ENCODE measurements at places on chromosomes 13 and 19. TPM values are rescaled to one million over a fixed set of nuclear protein-coding genes. Genes with fewer than 3 reads are reported as not detected.

GRCh38 chr13:114118511-114119123 lies 13.8 kb downstream of the RASA3 start:
- peak; percentile 1 for DNase-seq

GRCh38 chr13:99014522-99014921 lies 36.7 kb upstream of the DOCK9 start:
- DNase-seq: no peak

- no peak for DNase-seq
Measured at GRCh38 chr13:102869948-102870676, 24.3 kb downstream of the ERCC5 start.

DNA sequence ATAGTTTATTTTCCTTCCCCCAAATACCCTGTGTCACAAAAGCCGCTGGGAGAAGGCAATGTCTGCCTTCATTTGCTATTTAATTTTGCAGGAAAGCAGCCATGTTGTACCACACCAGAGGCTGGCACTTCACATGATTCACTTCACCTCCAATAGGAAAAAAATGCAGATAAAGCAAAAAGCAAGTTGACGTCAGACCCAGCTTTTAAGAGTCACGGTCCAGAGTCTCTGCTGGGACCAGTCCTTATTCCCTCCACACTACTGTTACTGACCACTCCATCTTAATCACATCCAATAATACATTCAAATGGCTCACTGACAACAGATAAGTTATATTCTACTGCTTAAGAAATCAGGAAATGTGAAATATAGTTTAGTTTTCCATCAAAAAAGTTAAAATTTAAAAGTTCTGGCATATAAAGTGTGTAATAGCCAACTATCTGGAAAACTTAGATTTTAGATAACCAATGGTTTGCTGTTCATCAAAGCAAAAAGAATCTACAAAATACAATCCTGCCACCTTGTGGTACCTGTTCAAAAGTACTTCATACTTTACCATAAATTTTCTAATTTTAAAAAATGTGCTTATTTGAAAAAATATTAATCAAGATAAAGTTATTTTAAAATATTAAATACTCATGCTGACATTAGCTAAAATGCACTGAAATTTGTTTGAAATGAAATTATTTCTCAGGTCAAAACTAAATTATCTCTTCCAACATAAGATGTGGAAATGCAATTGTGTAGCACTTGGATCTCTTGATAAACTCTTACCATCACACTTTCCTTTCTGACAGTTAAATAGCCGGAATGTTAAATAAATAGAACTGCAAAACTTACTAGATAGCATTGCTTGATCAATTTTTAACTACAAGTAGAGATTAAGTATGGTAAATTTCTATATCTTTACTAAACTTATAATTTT lies 97.3 kb downstream of the SERP2 start:
- no peak for DNase-seq

DNA sequence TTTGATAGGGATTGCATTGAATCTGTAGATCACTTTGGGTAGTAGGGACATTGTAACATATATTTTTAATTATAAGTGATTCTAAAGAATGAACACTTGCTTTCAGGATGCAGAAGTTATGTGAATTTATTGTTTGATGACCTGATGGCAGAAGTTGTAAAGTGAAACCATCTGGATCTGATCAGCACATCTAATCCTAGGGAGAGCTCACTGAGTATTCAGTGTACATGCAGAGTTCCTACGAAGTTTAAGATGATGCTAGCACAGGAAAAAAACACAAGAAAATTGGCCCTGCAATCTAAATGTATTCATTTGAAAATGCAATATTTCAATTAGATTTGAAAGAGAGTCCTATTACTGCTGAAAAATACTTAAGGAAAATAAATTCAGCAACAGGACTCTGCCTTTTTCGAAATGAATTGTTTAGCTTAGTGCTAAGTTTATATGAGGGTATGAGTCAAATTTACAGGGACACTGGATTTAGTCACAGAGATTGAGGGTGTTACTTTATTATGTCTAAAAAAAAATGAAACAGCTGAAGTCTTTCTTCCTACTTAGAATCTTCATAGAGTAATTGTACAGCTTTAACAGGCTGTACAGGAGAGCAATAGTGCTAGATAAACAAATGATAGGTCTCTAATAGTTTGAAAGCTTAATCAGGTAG lies 385.7 kb downstream of the DCT start:
- DNase-seq: no peak

DNA sequence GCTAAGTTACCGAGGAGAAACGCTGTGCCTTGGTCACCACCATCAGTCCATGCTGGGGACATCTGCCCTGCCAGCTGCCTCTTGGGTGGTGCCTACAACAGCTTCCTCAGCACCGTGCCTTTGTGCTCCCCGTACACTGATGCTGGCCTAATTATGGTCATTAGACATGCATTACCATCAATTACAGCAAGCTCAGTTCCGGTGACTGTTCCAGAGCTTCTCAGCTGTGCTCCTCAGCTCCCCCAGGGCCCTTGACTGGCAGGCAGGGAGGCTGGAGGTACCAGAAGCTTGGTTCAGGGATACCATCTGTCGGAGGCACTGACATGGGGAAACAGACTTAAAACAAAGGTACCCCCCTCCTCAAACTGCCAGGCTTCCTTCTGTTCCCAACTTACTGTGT lies 40.2 kb downstream of the CILP2 start:
- DNase-seq: no peak

DNA sequence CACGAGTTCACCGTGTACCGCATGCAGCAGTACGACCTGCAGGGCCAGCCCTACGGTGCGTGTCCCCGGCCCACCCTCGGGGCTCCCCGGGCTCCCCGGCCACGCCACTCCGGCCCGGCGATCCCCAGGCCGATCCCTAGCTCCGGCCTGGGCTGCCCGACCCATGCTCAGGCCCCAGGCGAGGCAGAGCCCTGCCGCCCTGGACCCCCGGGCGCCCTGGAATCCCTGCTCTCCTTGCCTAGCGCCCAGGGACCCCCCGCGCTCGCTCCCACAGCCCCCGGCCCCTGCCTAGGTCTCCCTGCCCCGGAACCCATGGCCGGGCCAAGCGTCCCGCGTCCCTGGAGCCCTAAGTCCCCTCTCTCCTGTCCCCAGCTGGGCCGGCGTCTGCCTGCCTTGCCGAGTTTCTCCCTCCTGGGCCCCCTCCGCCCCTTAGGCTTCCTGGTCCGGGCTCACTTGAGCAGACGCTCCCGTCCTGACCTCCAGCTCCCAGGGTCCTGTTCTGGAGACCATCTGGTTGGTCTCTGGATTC lies 494 bp downstream of the NCLN start:
- no peak for DNase-seq

DNA sequence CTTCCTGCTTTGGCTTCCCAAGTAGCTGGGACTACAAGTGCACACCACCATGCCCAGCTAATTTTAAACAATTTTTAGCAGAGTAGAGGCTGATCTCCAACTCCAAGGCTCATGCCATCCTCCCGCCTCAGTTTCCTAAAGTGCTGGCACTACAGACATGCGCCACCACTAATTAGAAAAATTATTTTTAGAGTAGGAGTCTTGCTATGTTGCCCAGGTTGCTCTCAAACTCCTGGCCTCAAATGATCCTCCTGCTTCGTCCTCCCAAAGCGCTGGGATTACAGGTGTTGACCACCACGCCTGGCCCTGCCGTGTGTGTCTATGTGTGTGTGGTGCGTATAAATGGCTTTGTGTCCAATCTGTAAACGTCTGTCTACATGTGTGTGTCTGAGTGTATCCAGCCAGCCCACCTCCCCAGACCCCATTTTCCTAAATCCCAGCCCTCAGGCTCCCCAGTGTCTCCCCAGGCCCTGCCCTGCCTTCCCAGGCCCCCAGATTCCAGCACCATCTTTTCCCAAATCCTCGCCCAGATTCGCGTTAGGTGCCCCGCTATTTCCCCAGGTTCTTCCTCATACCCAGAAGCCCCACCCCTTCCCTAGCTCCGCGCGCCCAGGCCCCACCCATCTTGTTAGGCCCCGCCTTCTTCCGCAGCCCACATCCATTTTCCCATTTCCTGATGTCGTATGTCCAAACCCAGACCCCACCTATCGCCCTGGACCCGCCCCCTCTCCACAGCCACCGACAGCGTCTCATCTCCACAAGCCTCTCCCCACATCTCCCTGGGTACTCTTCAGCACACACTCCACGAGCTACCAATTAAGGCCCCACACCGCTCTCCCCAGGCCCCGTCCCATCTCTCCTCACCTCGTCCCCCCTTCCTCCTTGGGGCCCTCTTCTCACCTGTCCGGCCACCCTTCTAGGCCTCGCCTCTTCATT lies 24.9 kb downstream of the SLC8A2 start:
- peak; percentile 35 for DNase-seq

- DNase-seq: no peak
Measured at GRCh38 chr19:55220525-55220924, 8.0 kb downstream of the TMEM86B start.

DNA sequence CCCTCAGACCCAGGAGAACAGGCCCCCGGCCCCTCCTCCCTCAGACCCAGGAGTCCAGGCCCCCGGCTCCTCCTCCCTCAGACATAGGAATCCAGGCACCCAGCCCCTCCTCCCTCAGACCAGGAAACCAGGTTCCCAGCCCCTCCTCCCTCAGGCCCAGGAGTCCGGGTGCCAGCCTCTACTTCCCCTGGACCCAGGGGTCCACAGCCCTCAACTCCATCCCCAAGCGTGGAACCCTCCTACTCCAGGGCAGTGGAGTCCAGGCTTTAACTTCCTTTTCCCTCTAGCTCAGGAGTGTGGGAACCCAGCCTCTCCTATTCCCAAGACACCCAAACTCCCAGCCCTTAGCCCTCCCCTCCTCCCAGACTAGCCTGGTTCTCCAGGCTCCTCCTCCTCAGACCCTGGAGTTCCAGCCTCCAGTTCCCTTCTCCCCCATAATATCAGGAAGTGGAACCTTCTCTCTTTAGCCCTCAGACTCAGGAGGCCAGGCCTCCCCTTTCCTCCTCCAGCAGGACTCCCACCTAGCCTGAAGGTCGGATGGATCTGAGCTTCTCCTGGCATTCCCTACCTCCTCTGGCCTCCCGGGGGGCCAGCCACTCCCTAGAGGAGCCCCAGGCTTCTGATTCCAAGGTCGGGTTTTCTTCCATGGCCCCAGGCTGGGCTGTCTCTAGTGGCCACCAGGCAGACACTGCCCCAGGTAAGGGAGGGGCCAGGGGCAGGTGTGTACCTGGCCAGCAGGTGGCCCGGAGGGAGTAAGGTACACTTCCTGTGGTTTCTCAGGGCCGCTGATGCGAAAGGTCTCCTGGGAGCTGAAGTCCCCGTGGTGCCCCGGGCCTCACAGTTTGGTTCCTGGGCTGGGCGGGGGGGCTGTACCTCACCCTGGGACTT lies at the start of gene TMC4:
TMC4 (minus strand) TSS at position 690 of the 888 bp plus-strand sequence; CDS start at position 647, 43 bp downstream.
- no peak for DNase-seq

DNA sequence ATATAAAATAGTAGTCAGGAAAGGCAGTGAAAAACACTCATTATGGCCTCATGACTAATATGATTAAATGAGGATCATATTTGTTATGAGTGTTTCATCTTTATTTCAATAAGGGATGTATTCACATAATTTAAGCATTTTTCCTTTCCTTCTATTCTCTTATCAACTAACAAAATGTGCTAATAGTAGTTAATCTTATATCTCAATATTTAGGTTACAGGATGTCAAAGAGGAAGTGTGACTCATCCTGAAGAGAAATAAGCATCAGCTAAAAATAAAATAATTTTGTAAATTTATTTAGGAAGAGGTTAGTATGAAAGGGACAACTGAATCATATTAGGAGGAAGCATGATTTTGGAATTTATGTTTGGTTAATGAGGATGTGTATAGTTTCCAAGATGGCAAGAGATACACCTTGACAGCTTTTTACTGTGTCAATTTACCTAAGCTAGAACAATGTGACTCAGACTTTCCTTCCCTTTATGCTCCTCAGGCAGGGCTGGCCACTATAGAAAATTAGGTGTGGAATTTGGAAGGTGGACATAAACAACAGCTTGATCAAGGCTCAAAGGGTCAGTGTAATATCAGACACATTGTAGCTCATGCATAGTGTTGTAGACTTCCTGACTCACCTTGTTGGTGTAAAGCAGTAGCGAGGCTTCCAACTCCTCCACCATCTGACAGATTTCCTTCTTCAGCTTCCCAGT lies 172.7 kb downstream of the SLITRK1 start:
- no peak for DNase-seq

DNA sequence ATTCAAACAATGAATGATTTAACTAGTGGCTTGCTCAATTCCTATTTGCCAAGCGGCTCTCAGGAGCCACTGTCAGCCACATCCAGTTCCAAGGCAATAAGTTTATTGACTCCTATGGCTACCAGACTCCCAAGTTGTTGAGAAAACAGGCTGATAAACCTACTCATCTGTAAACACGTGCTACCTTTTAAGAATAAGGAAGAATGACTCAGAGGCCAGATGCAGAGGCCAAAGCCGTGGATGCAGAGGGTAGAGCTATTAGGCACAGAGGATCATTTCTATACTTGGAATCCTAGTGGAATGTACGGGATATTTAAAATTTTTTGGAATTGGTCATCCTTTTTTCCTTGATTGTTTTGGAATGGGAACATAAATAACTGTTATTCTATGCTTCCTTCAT lies 1921.1 kb downstream of the OLFM4 start:
- DNase-seq: no peak

DNA sequence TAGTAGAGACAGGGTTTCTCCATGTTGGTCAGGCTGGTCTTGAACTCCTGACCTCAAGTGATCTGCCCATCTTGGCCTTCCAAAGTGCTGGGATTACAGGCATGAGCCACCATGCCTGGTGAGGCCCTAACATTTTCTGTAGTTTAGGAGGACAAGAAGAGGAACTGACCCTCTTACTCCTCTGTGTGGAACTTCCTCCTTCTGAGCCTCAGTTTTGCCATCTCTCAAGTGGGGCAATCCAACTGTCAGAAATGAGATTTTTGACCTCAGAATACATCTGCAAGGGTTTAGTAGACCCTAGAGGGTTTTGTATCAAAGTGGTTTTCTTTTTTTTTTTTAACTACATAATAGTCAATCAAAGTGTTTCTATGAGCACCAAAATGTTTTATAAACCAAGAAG lies 2.4 kb downstream of the DKKL1 start:
- no peak for DNase-seq

The SPACA6 gene
- 2.1 TPM for total RNA-seq

The TYROBP gene
- total RNA-seq: not detected

The ZIC2 gene
- total RNA-seq: not detected

The PSG7 gene
- not detected for total RNA-seq

The SAE1 gene
- 149 TPM for total RNA-seq

The NLRP4 gene
- total RNA-seq: not detected

The TUBA3C gene
- total RNA-seq: not detected

The KLK4 gene
- not detected for total RNA-seq

The RGL3 gene
- total RNA-seq: not detected

The CLEC17A gene
- total RNA-seq: 0.64 TPM
